ENCODE measurements at places on chromosomes 12 and 14. TPM values are rescaled to one million over a fixed set of nuclear protein-coding genes. Genes with fewer than 3 reads are reported as not detected.

KRT5 gene
- 2.6 TPM for total RNA-seq

RNASE2 gene
- 3.7 TPM for total RNA-seq

RASSF8 gene
- total RNA-seq: 132 TPM

NINJ2 gene
- 6.2 TPM for total RNA-seq

NR4A1 gene
- 688 TPM for total RNA-seq

COCH gene
- 5.3 TPM for total RNA-seq

SLC22A17 gene
- total RNA-seq: 67.3 TPM

ZCRB1 gene
- 43.1 TPM for total RNA-seq

LRIG3 gene
- 54.2 TPM for total RNA-seq

CIDEB gene
- 17.3 TPM for total RNA-seq

ASCL1 gene
- not detected for total RNA-seq

TTC9 gene
- 11.1 TPM for total RNA-seq

NGDN gene
- 41.1 TPM for total RNA-seq

CIROP gene
- not detected for total RNA-seq

PEX5 gene
- total RNA-seq: 61.5 TPM

ERBB3 gene
- 159 TPM for total RNA-seq

KLRD1 gene
- 4.8 TPM for total RNA-seq

SERPINA3 gene
- total RNA-seq: 77.1 TPM

CELA1 gene
- not detected for total RNA-seq

KSR2 gene
- total RNA-seq: not detected

MYO1H gene
- total RNA-seq: not detected

GPR84 gene
- total RNA-seq: 0.53 TPM

CLMN gene
- total RNA-seq: 41.8 TPM

KRT72 gene
- total RNA-seq: 0.18 TPM

KCNMB4 gene
- 13.5 TPM for total RNA-seq

CLBA1 gene
- 6.1 TPM for total RNA-seq

Measured in sciatic nerve (tissue), 2 donors.